ENCODE measurements at places on chromosomes 2 and 18.

GRCh38 chr2:3553946-3554345 is 4.2 kb downstream of the RNASEH1 start:
- H3K4me3 ChIP-seq = no peak overlapping the region
- H3K4me1 ChIP-seq = peaks cover 34% of the 10 kb centered on the region
- no peaks in the 10 kb centered on the region for H3K27me3 ChIP-seq
- DNase-seq = no peak
- no peak overlapping the region for H3K27ac ChIP-seq

GRCh38 chr18:6561862-6562291 is 147.2 kb upstream of the L3MBTL4 start:
- no peaks in the 10 kb centered on the region for H3K27me3 ChIP-seq
- H3K36me3 ChIP-seq = no peaks in the 10 kb centered on the region
- no peak overlapping the region for H3K4me3 ChIP-seq
- no peaks in the 10 kb centered on the region for H3K4me1 ChIP-seq

GRCh38 chr2:197229509-197230443 is 80.8 kb downstream of the ANKRD44 start:
- peaks cover 61% of the 10 kb centered on the region for H3K4me1 ChIP-seq
- no peak overlapping the region for H3K4me3 ChIP-seq
- H3K27ac ChIP-seq = peak overlapping the region; percentile 6
- H3K36me3 ChIP-seq = peaks cover 47% of the 10 kb centered on the region

GRCh38 chr2:96164459-96165184 is 19.4 kb upstream of the DUSP2 start:
- no peaks in the 10 kb centered on the region for H3K27me3 ChIP-seq
- peak; percentile 94 for DNase-seq
- peaks cover 9% of the 10 kb centered on the region for H3K36me3 ChIP-seq
- H3K4me3 ChIP-seq = peak overlapping the region; percentile 71

GRCh38 chr2:188050726-188051125 is 240.9 kb upstream of the GULP1 start:
- no peak for DNase-seq
- no peak overlapping the region for H3K4me3 ChIP-seq
- H3K27ac ChIP-seq = no peak overlapping the region
- no peaks in the 10 kb centered on the region for H3K4me1 ChIP-seq
- H3K27me3 ChIP-seq = no peaks in the 10 kb centered on the region
- H3K36me3 ChIP-seq = no peaks in the 10 kb centered on the region

GRCh38 chr2:47656715-47657600 is 126.0 kb upstream of the MSH6 start:
- peaks cover under 1% of the 10 kb centered on the region for H3K27me3 ChIP-seq
- H3K4me3 ChIP-seq = no peak overlapping the region
- DNase-seq = no peak

DNA sequence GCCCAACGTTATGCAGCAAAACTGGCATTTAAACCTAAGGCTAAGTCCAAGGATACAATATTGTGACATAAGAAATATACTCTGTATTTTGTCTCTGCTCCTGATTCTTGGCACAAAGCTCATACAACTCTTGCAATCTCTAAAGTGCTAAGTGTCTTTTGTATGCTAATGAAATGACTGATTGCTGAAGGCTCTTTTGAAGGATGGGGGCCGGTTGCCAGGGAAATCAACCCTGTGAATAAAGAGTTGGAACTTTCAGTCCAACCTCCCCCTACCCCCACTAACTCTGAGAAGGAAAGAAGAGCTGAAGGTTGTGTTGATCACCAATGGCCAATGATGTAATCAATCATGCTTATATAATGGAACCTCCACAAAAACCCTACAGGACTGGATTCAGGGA is 40.3 kb downstream of the SESTD1 start:
- no peaks in the 10 kb centered on the region for H3K4me1 ChIP-seq
- no peak for DNase-seq
- H3K4me3 ChIP-seq = no peak overlapping the region
- H3K27me3 ChIP-seq = no peaks in the 10 kb centered on the region
- H3K36me3 ChIP-seq = no peaks in the 10 kb centered on the region
- no peak overlapping the region for H3K27ac ChIP-seq

GRCh38 chr2:126686841-126687485 is 31.0 kb downstream of the GYPC start:
- DNase-seq = no peak
- peaks cover 4% of the 10 kb centered on the region for H3K4me1 ChIP-seq
- H3K36me3 ChIP-seq = peaks cover 59% of the 10 kb centered on the region
- no peaks in the 10 kb centered on the region for H3K27me3 ChIP-seq

DNA sequence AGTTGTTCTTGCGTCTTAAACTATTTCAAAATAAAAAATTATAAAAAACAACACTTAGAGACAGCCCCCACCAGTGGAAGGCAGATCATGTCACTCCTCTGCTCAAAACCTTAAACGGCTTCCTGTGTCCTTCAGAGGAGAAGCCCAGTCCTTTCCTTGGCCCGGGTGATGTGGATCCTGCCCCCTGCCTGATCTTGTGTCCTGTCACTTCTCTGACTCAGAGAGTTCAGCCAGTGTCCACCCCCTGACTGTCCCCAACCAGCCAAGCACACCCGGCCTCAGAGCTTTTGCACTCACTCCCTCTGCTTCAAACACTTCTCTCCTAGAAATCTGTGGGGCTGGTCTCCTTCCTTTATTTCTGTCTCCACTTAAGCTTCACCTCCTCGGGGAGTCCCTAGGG is 35.4 kb downstream of the TOGARAM2 start:
- H3K4me1 ChIP-seq = peaks cover 59% of the 10 kb centered on the region
- H3K4me3 ChIP-seq = peak overlapping the region; percentile 90
- H3K36me3 ChIP-seq = peaks cover 19% of the 10 kb centered on the region
- no peak for DNase-seq

DNA sequence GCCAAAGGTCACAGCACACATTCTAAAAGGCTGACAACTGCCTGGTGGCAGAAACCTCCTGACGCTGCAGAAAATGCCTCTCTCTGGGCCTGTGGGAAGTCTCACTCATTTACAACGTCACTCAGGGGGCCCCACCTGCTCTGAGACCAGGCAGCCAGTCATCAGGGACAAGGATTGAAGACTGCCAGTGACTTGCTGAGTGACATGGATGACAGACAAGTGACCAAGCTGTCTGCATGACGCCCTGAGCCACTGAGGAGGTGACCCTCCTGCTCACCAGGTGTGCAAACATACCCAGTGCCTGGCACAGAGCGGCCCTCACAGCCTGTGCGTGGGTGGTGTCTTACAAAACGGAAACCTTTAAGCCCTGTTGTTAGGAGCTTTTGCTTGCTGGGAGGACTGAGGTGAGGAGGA is 392.4 kb downstream of the TNS1 start:
- DNase-seq = peak; percentile 51
- H3K4me1 ChIP-seq = peaks cover 25% of the 10 kb centered on the region
- H3K4me3 ChIP-seq = no peak overlapping the region
- H3K36me3 ChIP-seq = no peaks in the 10 kb centered on the region
- no peaks in the 10 kb centered on the region for H3K27me3 ChIP-seq

- no peaks in the 10 kb centered on the region for H3K36me3 ChIP-seq
- peaks cover 30% of the 10 kb centered on the region for H3K27me3 ChIP-seq
- DNase-seq = no peak
- H3K27ac ChIP-seq = no peak overlapping the region
Measured at GRCh38 chr18:11153097-11153496, 3.7 kb upstream of the PIEZO2 start.

DNA sequence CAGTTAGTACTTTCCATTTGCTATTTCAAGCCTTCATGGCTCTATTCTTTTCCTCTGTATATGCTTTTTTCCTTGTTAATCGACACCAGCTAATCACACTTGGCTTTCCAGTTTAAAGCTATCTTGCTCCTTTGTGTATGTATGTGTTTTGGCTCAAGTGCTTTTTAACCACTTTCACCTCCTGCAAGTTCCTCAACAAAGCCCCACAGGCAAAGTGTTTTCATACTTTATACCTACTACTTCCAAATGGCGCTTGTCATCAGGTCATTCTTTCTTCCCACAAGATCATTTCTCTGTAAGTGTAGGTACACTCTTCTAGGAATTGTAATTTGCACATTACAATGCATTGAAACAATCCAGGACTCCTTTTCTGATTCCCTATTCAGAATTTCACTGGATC is 64.0 kb upstream of the FIGN start:
- no peaks in the 10 kb centered on the region for H3K4me1 ChIP-seq
- H3K27me3 ChIP-seq = no peaks in the 10 kb centered on the region
- H3K27ac ChIP-seq = no peak overlapping the region

GRCh38 chr2:85766229-85766628 is 12.4 kb downstream of the ATOH8 start:
- no peaks in the 10 kb centered on the region for H3K36me3 ChIP-seq
- H3K27ac ChIP-seq = no peak overlapping the region
- no peaks in the 10 kb centered on the region for H3K4me1 ChIP-seq
- no peak for DNase-seq
- H3K27me3 ChIP-seq = peaks cover 55% of the 10 kb centered on the region

GRCh38 chr2:207142461-207142860 is 23.3 kb downstream of the KLF7 start:
- H3K4me3 ChIP-seq = peak overlapping the region; percentile 16
- peaks cover 4% of the 10 kb centered on the region for H3K36me3 ChIP-seq
- no peak for DNase-seq
- H3K4me1 ChIP-seq = peaks cover 29% of the 10 kb centered on the region
- H3K27ac ChIP-seq = peak overlapping the region; percentile 79

- H3K36me3 ChIP-seq = no peaks in the 10 kb centered on the region
- no peak overlapping the region for H3K4me3 ChIP-seq
- H3K4me1 ChIP-seq = no peaks in the 10 kb centered on the region
- peaks cover 4% of the 10 kb centered on the region for H3K27me3 ChIP-seq
Measured at GRCh38 chr18:51138936-51139335, 58.5 kb downstream of the MEX3C start.

Measured in activated CD8-positive, alpha-beta memory T cell treated with anti-CD3 and anti-CD28 coated beads, Interleukin-2, amount 10 ng/mL, durations not matched to agents 7 days and 5 days (primary cell).